ENCODE measurements at places on chromosomes 13 and 19. TPM values are rescaled to one million over a fixed set of nuclear protein-coding genes. Genes with fewer than 3 reads are reported as not detected.

The ADAMTSL5 gene
- total RNA-seq = 22.9 TPM

The ADGRE3 gene
- total RNA-seq = 0.11 TPM

The HPN gene
- 5.5 TPM for total RNA-seq

The RGL3 gene
- total RNA-seq = 10.5 TPM

The ZNF780A gene
- 8.1 TPM for total RNA-seq

- no peak for DNase-seq
Measured at GRCh38 chr19:50371914-50372475, 4.3 kb upstream of the NR1H2 start.

DNA sequence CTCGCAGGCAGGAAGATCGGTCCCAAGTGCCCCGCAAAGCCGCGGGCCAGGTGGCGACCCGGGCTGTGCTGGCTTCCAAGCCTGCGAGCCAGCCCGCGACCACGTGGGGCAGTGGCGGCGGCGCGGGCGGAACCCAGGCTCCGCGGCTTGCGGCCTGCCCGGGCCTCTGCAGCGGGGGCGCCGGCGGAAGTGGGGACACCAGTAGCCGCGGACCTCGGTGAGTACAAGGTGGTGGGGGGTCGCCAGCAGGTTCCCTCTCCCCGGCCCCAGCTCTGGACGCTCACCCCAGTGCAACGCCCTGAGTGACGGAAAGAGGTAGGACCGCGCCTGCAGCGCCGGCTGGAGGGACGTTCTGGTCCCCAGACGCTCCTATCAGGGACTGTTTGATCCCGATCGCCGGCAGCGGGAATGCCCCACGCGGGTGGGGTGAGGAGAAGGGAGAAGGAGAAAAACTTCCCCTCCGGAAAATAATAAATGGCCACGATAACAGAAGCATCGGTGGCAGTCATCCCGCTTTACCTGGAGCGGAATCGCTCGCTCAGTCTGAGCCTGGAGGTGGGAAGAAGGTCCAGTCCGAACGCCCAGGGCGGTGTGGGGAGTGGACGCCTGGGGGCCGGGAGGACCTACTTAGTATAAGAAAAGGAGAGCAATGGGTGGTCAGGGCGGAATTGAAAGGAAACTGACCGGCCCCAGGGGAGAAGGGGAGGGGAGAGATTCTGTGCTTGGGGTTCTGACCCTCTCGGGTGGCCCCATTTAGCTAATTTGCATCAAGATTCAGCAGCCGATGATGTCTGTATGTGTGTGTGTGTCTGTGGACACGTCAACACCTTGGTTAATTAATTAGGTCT is at the start of gene GEMIN7:
GEMIN7 (plus strand) TSS at position 198 of the 848 bp plus-strand sequence. CDS start 10,855 bp downstream, outside the sequence.
- DNase-seq = peak; percentile 88

DNA sequence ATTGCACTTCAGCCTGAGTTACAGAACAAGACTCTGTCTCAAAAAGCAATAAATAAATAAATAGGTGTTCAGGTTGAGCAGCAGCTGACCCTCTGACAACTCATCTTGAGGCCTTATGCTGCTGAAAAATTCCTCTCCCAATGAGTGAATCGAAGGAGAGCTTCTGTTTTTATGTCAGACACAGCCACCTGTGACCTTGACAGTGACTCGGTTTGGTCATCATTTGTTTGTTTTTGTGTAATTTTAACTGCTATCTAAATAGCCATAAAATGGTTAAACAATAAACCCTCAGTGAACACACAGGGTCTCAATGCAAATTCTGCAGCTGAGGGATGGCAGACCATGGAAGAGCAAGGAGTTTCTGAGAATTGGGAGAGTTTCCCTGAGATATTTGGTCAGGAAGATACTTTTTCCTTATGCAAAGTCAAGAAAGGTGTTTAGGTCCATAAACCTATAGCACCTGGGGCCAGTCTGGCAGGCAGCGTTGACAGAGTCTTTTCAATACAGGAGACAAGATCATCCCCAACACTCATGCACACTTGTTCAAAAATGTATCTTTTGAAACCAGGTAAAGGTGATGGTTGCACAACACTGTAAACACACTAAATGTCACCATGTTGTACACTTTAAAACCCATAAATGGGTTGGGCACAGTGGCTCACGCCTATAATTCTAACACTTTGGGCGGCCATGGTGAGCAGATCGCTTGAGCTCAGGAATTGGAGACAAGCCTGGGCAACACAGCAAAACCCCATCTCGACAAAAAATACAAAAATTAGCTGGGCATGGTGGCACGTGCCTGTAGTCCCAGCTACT is 16.6 kb upstream of the SLC25A30 start:
- no peak for DNase-seq

GRCh38 chr13:82370316-82370715 is 1512.0 kb downstream of the SLITRK1 start:
- DNase-seq = no peak
